ENCODE measurements at places on chromosomes 3 and 15.
A peak's percentile ranks its signal among the peaks of the same experiment; 100 is the strongest.

DNA sequence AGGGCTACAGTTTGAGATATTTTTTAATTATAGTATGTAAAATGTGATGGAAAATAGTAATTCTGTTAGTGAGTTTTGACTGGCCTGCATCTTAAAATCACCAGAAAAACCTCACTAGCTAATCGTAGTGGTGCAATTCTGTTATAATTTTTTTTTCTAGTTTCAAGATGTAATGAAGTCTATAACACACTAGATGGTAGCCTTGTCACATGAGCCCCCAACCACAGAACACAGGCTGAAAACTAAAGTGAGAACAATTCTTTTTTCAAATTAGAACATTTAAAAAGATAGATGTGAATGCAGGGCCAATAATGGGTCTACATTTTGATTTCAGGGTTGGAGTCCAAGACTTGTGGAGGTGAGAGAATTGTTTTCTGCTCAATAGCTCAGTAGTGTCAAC, 83.3 kb upstream of the KCNH8 start:
- DNase-seq, result no peak

- no peak for DNase-seq
Observed at GRCh38 chr3:156558389-156558788, 3.5 kb upstream of the SSR3 start.

DNA sequence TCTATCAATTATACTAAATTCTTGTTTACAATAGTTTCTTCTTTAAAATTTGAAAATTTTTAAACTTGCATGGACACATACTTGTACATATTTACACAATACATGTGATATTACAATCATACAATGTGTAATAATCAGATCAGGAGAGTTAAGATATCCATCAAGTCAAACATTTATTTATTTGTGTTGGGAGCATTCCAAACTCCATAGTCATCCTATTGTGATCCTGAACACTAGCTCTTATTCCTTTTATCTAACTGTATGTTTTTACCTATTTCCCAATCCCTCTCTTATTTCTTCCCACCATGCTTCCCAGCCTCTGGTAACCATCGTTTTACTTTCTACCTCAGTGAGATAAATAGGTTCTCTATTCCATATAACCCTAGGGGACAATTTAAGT, 1219.2 kb downstream of the ZPLD1 start:
- DNase-seq, result no peak

DNA sequence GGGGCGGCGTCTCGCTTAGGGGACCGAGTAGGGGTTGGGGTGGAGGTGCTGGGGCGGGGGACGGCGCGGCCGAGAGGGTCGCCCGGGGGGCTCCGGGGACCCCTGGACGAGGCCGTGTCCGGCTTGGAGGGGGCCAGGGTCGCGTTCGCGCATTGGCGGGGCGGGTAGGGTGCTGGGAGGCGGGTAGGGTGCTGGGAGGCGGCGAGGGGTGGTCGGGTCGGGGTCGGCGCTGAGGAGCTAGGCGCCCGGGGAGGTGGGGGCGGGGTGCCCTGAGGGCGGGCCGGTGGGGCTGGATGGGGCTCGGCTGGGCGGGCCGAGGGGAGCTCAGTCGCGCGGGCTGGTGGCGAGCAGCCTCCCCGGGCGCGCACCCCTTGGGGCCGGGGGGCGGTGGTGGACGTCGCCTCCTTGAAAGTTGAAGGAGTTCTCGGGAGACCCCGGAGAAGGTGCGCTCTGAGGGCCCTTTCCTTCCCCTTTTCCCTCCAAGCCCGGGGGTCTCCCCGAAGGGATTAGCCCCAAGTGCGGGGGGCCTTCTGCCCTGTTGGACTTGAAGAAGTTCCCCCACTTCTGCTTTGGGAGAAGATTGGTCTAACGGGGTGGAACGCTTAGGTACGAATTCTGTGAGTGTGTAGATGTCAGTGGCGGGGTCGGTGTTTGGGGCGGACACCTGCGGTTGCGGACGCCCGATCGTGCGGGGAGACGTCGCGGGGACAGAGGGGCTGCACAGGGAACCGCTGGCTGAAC, 543 bp downstream of the MEF2A start:
- no peak for DNase-seq

DNA sequence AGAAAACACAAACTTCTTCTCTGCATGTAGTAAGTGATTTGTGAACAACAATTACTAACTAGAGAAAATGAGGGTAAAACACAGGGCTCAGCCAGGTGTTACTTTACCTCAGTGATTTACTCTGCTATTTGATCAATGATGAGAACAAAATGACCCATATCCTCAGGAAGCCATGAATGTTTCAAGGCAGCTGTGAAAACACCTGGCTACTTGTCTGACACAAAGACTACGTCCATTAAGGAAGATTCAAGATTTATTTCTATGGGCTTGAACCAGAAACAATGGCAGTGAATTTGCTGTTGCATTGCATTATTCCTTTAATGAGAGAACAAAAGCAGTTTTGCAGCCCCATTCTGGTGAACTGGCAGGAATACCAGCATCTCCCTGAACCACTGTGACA, 374.6 kb upstream of the ARL6 start:
- DNase-seq, result no peak

GRCh38 chr3:181316482-181316881, 326.9 kb upstream of the DNAJC19 start:
- DNase-seq, result no peak

GRCh38 chr3:168570404-168571155, 474.9 kb upstream of the GOLIM4 start:
- no peak for DNase-seq

GRCh38 chr15:66734961-66735908, 33.2 kb downstream of the SMAD6 start:
- no peak for DNase-seq

DNA sequence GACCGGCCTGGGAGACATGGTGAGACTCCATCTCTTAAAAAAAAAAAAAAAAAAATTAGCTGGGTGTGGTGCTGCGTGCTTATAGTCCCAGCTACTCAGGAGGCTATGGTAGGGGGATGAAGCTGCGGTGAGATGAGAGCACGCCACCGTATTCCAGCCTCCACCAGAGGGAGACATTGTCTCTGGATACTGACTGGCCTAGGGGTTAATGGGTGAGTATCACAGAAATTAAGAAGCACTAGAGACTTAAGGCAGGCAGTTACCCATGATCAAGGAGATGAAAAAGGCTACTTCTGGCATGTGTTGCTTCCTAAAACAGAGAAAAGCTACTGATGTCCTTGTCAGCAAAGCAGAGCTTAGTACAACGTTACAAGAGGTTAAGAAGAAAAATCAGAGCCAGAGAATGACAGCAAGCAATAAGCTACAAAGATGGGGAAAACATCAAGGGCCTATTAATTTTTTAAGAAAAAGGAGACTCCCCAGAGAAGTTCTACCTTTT, 8.6 kb downstream of the TFRC start:
- DNase-seq, result no peak

- no peak for DNase-seq
Observed at GRCh38 chr3:187799942-187800641, 54.8 kb upstream of the BCL6 start.

GRCh38 chr3:47716656-47717055, 65.0 kb downstream of the SMARCC1 start:
- no peak for DNase-seq

DNA sequence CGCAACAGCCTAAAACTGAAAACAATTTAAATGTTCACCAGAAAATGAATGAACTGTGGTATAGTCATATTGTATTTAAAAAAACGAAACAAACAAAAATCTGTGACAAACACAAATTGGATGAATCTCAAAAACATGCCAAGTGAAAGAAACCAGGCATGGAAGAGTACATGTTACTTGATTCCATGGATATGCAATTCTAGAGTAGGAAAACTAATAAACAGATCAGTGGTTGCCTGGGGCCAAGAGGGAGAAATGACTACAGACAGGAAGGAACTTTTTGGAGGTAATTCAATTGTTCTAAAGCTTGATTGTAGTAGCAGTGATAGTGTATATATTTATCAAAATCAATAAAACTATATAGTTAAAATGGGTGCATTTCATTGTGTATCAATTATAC, 16.8 kb downstream of the UBE3A start:
- DNase-seq, result no peak

DNA sequence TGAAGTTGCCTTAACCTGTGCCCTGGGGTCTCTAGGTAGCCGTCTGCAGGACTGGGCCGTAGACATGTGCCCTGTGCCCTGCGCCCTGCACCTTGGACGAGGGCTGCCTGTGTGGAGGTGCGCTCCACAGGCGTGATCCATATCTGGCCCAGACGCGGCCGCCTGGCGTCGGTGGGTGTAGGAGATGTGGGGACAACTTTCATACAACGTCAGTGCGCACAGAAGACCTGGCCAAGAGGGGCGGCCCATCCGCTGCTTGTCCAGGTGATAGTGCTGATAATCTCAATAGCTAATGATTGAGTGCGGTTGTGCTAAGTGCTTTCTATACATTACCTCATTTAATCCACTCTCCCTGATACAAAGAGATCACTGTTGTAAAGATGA, 665 bp upstream of the RASGRP1 start:
- no peak for DNase-seq

DNA sequence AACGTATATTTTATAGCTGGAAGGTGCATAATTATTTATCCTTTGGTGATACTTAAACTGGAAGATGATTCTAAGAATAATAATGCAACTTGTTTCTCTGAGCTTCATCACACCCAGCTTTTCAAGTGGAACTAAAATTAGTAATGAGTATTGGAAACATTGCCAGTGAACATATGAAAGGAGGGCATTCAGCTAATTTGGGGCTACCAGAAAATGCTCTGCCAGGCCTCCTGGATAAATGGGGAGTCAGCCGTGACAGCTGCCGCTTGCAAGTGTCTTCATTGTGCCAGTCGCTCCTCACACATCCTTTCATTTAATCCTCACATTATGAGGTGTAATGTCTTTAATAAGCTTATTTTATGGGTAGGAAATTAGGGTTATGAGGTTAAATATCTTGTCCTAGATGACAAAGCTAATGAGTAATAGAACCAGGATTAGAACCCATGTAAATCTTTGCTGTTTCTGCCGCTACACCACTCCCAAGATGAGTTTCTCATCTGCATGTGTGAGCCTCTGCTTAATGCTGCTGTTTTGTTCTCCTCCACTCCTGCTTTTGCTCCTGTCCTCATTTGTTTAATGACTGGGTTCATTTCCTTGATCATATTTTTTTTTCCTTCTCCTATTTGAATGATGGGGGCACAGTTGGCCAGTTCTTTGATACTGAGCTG, 155.7 kb downstream of the PLCL2 start:
- peak; percentile 70 for DNase-seq

DNA sequence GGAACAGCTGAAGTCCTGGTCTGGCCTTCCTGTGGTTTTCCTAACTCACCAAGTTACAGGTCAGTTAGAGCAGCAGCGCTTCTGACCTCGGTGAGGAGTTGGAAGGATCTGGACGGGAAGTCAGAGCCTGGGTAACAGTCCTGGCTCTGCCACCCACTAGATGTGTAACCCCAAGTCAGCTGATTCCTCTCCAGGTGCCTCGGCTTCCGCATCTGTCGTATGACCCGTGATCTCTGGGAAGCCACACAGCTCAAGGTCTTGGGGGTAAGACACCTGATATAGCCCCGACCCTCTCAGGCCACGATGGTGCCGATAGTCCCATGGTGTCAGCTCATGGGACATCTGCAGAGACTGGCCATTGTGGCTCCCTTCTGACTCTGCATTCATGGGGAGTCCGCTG, 8.3 kb upstream of the PIGZ start:
- no peak for DNase-seq

DNA sequence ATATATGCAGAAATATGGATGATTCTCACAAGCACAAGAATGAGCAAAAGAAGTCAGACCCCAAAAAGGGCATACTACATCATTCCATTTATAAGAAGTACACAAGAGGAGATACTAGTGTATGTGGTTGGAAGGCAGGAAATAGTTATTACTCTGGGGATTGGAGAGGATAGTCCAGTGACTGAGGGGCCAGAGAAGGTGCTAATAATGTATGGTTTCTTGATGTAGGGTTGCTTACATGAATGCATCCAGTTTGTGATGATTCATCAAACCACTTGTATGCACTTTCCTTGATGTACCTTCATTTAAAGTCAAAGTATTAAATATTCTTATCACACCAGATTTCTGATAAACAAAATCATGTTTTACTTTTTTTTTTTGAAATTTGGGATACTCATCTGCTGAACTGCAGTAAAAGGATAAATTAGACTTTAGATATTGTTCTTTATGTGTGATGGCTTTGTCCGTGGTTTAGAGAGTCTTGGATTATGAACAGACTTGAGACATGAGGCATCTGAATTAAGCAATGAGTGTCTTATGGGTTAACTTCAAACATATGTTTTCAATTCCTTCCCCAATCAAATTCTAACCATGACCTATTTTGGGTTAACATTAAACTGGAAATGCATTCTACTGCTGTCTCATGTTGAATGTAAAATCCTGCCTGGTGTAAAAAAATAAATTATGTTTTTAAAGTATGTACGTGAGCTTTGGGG, 171.2 kb downstream of the SEMA6D start:
- no peak for DNase-seq

- no peak for DNase-seq
Observed at GRCh38 chr3:186024210-186024609, 84.7 kb downstream of the ETV5 start.

DNA sequence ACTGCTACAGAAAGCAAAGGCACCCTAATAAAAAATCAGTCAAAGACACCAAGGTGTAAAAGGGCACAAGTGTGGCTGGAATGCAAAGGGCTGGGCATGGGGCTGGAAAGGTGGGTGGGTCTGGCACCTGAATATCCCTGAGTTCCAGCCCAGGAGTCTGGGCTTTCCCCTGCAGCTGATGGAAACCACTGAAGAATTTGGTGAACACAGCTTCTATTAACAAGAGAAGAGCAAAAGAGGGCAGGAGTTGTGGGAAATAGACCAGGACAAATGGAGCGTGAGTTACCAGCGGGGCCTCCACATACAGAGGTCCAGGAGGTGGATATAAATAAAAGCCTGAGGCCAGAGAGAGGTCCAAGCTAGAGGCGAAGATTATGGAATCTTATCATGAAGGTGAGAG, 45.1 kb upstream of the TPM1 start:
- no peak for DNase-seq

- no peak for DNase-seq
Observed at GRCh38 chr3:4512895-4513616, 19.9 kb downstream of the ITPR1 start.

DNA sequence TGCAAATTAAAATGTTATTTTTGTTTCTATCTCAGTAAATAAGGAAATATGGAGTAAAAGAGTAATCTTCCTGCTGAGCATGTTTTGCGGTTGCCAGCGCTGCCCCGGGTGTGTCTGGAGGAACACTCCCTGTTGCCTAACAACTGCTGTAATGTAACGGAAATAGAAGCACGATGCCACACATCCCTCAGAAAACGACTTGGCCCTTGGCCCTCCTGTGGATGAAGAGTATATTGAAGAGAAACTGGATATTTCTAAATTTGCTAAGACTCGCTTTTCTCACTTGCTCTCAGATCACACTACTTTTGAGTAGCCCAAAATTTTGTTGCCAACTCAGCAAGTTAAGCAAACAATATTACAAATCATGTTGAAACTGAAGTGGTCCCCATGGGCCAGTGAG, 18.9 kb downstream of the CX3CR1 start:
- no peak for DNase-seq

- DNase-seq, result no peak
Observed at GRCh38 chr3:66931291-66931690, 66.8 kb upstream of the KBTBD8 start.
